ENCODE measurements at places on chromosomes 3 and 15.

DNA sequence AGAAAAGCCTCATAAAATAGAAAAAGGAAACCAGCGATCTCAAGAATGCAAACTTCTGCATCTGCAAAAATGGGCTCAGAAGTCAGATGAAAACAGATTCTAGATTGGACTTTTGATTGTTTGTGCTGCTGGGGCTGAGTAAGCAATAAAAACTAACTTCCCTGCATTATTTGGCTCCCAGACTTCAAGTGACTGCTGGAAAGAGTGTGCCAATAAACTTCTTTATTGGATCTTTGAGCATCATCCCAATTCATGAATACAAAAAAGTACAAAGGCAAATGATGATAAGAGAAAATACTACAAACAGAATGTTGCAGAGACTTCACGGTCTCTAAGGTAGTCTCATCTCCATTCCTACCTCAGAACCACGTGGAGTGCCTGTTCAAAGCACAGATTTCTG lies 97.9 kb downstream of the FGF12 start:
- no peak for DNase-seq

DNA sequence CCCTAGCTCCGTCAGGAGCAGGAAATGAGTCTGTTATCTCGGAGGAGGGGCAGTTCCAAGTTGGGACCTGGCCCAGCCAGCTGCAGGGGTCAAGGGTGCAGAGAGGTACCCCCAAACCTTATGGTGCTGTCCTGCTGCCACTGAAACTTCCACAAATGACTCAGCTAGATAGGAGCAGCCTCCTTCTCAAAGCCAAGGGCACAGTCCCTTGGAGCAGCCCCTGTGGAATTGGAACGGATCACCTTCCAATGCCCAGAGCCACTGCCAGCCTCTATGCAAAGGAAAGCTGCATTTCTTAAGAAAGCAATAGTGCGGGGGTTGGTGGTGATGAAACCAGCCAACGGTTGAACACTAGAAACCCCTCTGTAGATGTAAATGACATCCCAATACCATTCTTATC lies 19.6 kb upstream of the LRRK1 start:
- no peak for DNase-seq

DNA sequence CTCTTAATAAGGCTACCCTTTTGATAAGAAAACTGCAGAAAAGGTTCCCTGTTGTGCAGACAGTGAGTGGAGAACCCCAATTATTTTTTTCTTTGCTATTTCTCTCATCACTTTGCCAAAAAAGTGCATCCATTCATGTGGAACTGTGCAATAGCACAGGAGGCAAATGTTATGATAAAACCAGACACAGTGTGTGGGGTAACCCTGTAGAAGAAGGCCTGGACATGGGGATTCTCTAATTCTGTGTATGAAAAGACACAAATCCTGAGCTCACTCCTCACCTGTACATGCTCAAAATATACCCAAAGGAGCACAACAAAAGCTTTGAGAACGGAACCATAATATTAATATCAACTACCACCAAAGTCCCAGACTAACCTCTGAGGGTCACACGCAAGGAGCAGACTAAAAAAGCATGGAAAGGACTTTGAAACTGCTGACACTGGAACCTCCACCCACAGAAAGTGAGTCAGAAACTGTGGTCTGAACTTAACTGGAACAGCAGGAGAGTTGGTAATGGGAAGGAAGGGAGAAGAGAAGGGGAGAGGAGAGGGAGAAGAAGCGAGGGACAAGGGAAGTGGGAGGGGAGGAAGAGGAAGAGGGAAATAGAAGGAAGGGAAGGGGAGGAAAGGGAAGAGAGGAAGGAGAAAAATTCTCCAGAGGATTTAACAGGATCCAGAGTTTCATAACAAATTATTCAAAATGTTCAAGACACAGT lies 299.9 kb downstream of the TBC1D5 start:
- no peak for DNase-seq

GRCh38 chr3:76345878-76346277 lies 560.5 kb upstream of the ZNF717 start:
- DNase-seq, result no peak

DNA sequence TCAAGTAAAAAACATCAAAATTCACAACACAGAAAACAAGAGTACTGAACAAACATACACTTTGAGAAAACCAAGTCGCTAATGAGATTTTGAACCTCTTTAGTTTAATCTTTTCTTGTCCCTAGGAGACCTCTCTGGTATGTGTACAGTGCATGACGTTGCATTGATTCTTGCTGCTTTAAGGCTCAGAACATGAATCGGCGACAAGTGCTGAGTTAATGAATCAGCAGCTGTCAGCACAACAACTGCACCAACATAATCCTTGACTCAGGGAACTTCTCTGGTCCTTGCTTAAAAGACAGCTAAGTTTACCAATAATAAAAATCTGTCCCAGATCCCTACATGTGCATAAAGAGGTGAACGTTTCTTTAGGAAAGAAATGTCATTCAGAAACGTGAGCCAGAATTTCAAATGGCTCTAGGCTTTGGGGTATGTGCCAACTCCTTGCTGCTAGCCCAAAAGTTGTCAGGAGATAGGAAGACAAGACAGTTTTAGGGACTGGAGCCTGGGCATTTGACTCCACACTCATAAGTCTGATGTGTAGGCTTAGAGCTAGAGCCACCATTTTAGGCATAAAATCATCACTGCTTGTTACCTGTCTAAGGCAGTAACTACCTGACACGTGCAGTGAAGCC lies 86.9 kb downstream of the IL5RA start:
- DNase-seq, result no peak

GRCh38 chr15:64398575-64398974 lies 10.9 kb downstream of the TRIP4 start:
- DNase-seq, result no peak

GRCh38 chr15:92076541-92076940 lies 223.0 kb downstream of the SLCO3A1 start:
- no peak for DNase-seq

GRCh38 chr3:149736953-149737205 lies 15.4 kb downstream of the COMMD2 start:
- no peak for DNase-seq

- no peak for DNase-seq
These were observed 38.7 kb downstream of the WWTR1 start for GRCh38 chr3:149619136-149619535.

DNA sequence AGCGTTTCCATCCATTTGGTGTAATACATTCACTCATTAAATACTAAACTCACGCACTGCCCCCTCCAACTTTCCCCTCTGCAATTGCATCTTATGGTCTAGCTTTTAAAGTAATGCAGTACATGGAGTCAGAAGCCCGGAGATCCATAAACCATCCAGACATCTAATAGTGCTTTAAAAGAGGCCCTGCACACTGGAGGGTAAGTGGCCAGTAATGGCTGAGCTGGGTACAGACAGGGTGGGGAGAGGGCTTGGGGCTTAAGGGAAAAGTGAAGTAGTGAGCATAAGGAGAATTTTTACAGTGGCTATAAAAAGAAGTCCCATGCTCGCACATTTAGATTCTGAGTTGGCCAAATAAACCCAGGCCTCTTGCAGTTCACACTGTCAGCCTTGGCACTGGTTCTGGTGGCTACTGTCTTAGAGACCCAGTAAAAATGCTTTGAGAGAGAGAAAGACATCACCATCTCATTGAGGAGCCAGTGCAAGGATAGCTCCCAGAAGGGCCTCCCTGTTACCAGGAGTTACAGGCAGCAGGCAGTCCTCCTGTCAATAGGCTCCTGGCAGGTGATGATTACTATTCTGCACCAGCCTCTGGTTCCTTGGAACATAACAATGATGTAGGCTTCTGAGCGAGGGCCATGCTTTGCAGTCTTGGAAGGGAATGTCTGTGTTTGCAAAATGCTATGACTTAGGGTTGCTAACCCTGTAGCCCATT lies 112.6 kb upstream of the NEO1 start:
- no peak for DNase-seq

DNA sequence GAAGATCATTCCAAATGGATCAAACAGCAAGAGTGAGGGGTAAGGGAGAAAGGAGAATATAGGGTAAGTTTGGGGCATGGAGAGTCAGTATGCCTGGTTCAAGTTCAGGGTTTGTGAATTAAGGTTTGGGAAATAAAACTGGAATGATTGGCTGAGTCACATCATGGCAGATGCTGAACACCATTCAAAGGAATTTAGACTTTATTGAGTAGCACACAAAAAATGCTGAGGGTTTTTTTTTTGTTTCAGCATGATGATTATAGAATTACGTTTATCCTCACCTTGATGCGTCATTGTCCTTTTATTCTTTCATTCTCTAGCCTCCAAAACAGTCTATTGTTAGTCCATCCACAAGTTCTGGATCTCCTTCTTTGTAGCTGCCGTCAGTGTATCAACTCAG lies 220.0 kb upstream of the UMPS start:
- DNase-seq, result no peak

- DNase-seq, result no peak
These were observed 23.6 kb downstream of the ZBTB38 start for GRCh38 chr3:141391991-141392316.

GRCh38 chr3:10561946-10562560 lies 56.7 kb upstream of the ATP2B2 start:
- no peak for DNase-seq

DNA sequence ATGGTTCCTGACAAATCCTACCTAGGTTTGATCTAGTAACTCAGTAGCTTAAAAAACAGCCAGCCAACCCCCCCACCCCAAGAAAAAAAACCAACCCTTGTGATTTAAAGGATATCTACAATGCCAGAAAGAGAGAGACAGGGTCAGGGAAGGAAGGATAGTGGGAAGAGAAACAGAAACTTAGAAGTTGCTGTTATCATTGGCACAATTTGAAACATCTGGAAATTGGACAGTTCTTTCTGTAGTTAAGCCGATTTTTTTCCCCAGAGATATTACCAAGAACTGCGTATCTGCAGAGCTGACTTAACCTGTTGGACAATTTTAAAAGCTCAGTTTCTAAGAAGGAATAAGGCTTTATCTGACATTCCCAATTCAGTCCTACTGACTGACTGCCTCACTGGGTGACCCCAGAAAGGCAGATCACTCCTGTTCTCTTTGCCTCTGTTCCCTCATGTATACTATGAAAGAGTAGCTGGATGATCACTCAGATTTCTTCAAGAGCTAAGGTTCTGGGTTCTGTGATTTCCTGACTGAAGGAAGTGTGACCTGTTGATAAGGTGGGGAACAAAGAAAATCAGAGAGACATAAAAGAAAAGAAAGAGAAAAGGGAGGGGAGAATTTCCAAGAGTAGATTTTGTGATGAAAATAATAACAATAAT lies 128.3 kb downstream of the MAP2K5 start:
- DNase-seq, result no peak

- DNase-seq, result no peak
These were observed 39.7 kb downstream of the CCNL1 start for GRCh38 chr3:157120071-157120892.

GRCh38 chr3:153032891-153033290 lies 129.1 kb upstream of the RAP2B start:
- no peak for DNase-seq

GRCh38 chr3:105842449-105842848 lies 26.4 kb downstream of the CBLB start:
- DNase-seq, result no peak

DNA sequence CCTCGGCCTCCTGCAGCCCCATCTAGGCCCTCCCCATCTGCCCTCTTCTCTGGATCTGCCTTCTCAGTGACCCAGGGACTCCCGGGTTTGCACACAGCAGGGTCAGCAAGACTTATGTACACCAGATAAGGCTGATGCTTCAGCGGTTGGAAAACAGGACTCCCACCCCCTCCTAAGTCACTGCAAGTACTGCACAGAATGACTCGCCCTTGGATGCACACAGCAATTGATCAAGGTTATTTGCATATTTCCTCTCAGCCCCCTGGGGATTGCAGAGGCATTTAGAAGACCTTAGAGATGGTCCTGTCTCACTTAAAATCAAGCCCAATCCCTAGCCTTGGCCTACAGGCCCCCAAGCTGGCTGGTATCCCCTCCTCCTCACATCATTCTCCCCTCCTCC lies 8.9 kb downstream of the ACAN start:
- DNase-seq, result no peak

DNA sequence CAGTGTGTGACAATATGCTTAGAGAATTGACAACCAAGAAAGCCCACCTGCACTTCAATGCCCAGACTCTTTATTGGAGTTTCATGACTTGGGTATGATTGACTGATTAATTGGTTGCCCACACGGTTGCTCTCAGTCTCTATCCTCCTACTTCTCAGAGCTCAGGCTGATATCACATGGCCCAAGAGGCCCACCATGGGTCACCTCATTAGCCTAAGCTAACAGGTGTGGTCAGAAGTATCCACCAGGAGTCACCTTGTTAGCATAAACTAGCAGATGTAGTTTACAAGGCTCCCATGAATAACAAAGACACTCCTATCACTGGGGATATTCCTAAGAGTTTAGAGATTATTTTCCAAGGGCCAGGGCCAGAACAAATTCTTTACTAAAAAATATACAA lies 120.2 kb upstream of the MBNL1 start:
- no peak for DNase-seq

DNA sequence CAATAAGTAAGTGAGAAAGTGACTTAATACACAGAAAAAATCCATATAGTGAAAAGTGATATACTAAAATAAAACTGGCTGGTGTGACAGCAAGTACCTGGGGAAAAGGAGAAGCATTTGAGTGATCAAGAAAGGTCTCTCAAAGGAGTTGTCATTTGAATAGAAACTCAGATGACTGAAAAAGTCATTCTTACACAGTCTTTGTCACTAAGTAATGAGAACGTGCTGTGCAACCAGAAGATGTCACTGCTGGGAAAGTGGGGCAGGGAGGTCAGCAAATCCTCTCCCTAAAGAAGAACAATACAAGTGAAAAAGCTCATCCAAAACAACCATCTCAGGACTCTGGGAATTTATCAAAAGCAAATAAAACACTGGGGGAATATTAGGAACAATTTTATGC lies 317.5 kb upstream of the TRIM42 start:
- no peak for DNase-seq

DNA sequence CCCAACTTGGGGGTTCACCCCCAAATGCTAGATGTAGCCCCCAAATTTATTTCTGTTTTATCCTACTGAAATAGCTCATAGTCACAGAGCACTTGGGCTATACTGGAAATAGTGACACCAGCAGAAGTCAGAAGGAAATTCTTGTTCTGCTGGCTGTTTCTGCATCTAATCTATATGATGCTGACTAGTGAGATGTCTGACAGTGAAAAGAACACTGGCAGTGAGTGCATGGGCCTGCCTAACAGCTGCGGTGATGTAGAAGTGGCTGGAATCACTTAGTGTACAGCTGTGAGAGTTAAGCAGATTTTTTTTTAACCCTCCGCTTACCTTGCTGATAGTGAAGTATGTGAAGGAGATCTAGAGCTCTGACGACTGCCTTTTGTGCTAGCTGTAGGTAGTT lies 14.0 kb downstream of the TTC14 start:
- no peak for DNase-seq

- no peak for DNase-seq
These were observed 73.6 kb downstream of the GMPS start for GRCh38 chr3:155944081-155944480.

DNA sequence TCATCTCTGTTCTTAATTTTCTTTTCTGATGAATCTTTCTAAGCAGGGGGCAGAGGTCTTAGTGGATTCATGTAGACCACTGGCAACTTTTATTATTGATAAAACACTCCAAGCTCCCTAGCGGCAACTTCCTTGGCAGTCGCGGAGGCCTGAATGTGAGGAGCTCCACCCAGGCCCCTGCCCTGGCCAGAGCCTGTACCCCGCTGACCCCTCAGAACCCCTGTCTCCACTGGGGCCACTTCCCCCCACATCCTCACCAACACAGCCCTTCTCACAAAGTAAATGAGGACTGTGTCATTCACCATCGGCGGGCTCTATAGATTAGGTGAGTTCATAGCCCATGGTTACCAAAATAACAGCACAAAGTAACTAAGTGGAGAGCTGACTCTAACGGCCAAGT lies 111.6 kb downstream of the TPRA1 start:
- peak; percentile 6 for DNase-seq
